ENCODE measurements at places on chromosomes 2 and 18.

- no peak for DNase-seq
Measured at GRCh38 chr2:58852243-58852642, 611.1 kb upstream of the FANCL start.

DNA sequence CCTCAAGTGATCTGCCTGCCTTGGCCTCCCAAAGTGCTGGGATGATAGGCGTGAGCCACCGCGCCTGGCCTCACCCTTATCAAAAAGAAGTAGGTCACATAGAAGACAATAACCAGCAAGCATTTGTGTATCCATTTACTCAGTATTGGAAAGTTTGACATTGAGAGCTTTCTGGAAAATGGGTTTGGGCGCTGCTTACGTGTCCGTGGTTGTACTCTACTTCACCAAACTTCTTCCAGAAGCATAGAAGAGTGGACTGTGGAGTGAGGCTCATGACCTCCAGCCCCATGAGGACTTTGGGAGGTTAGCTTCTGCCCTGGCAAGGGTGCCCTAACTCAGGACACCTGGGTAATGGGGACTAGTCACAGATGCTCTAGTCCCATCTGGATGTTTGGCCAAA lies 3.7 kb upstream of the ODC1 start:
- DNase-seq, result no peak

DNA sequence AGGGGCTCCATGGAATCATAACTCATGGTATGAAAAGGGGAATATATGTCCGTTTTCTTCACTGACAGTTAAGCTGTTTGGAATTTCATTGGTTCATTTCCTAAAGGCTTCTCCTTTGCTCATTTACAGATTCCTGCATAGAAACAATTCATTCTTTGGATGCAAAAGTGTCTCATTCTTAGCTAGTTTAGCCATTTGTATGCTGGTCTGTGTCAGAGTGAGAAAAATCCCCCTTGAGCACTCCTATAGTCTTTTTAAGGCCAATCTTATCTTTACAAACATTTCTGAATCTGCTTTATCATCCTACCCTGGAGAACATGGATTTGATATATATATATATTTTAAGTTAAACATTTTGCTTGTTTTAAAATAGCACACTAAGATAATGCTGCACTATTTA lies 1260.9 kb upstream of the NRXN1 start:
- DNase-seq, result no peak

- no peak for DNase-seq
Measured at GRCh38 chr2:70967189-70967588, 11.2 kb upstream of the ANKRD53 start.

DNA sequence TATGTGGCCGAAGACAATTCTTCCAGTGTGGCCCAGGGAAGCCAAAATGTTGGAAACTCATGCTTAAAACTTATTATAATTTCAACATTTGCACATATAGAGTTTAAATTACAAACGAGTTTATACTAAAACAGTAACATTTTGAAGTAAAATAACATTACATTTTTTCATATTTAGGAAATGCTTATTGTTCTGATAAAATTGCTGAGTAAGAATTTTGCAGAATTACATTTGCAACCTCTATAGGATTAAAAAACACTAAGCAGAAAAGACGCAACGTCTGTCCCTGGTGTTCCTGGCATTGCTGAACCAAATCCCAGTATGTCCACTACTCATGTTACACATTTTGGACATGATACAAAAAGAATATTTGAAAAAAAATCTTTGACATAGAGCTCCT lies 1241.2 kb downstream of the SUCLG1 start:
- DNase-seq, result no peak

GRCh38 chr2:241741016-241741415 lies 6.6 kb downstream of the D2HGDH start:
- DNase-seq, result no peak

DNA sequence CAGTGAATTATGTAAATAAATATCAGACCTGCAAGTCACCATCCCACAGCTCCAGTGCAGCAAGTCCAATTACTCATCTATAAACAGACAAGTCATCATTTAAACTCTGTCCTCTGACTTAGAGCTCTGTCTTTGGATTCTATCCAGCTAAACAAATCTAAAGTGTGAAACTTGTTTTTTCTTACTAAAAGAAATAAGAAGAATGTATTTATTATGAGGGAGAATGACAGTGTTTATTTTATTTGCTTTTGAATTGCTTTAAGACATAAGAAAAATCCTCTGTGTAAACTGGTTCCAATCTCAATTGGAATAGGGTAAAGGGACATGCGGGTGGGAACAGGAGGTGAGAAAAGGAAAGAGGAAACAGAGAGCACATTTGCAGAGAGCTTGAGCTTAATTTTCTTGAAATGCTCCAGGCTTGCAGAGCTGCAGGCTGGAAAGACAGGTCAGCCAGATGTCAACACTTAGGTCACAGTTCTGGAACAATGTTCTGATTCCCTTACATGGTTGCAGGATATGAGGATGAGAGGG lies 355.8 kb downstream of the MEIS1 start:
- no peak for DNase-seq

GRCh38 chr2:240232264-240232915 lies 91.9 kb upstream of the OTOS start:
- DNase-seq, result no peak

DNA sequence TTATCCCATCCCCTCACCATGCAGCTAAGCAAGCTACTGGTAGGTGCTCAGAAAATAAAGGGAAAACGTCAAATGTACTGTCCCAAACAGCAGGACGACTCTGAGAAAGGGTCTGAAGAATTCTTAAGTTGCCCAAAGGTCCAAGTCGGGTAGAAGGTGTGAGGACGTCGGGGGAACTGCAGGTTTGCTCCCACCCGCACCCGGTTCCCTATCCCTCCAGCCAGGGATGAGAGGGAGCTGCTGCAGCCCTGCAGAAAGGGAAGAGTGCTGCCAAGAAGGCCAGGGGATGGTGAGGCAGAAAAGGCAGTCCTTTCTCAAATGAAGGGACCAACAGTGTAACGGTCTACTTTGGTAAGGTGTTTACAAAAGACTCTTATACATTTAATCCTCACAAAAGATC lies 6.9 kb upstream of the UCN start:
- DNase-seq, result no peak

DNA sequence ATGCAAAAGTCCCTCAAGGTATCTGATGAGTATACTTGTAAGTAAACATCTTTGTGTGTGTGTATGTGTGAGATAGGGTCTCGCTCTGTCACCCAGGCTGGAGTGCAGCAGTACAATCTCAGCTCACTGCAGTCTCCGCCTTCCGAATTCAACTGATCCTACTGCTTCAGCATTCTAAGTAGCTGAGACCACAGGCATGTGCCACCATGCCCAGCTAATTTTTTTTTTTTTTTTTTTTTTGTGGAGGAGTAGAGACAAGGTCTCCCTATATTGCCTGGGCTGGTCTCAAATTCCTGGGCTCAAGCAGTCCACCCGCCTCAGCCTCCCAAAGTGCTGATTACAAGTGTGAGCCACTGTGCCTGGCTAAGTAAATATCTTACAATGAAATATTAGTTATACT lies 23.2 kb downstream of the ADAM17 start:
- no peak for DNase-seq

- no peak for DNase-seq
Measured at GRCh38 chr2:5070257-5070656, 621.9 kb upstream of the SOX11 start.

- DNase-seq, result no peak
Measured at GRCh38 chr2:39452396-39452795, 15.3 kb upstream of the MAP4K3 start.

All from stimulated activated CD8-positive, alpha-beta memory T cell treated with anti-CD3 and anti-CD28 coated beads, Interleukin-2, amount 100 ng/mL, for 1 hour (primary cell).